ENCODE measurements at places on chromosomes 2 and 18. TPM values are rescaled to one million over a fixed set of nuclear protein-coding genes. Genes with fewer than 3 reads are reported as not detected.

DNA sequence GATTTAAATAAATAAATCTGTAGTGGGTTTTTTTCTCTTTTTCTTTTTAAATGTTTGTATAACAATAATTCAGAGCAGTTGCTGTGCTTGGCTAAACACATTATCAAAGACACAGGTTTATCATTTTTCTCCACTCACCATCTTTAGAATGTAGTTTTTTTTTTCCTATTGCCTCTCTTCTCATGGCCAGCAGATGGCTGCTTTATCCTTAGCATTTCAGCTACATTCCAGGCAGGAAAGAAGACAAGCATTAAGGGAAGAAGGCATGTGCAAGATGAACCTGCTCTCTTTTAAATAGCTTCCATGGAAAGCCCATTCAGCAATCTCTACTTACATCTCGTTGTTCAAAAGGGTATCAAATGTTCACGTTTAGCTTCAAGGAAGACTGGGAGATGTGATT, 42.6 kb downstream of the ARHGAP15 start:
- no peaks in the 10 kb centered on the region for H3K4me1 ChIP-seq
- no peak overlapping the region for H3K27ac ChIP-seq
- no peak overlapping the region for H3K4me3 ChIP-seq
- H3K36me3 ChIP-seq, result no peaks in the 10 kb centered on the region

DNA sequence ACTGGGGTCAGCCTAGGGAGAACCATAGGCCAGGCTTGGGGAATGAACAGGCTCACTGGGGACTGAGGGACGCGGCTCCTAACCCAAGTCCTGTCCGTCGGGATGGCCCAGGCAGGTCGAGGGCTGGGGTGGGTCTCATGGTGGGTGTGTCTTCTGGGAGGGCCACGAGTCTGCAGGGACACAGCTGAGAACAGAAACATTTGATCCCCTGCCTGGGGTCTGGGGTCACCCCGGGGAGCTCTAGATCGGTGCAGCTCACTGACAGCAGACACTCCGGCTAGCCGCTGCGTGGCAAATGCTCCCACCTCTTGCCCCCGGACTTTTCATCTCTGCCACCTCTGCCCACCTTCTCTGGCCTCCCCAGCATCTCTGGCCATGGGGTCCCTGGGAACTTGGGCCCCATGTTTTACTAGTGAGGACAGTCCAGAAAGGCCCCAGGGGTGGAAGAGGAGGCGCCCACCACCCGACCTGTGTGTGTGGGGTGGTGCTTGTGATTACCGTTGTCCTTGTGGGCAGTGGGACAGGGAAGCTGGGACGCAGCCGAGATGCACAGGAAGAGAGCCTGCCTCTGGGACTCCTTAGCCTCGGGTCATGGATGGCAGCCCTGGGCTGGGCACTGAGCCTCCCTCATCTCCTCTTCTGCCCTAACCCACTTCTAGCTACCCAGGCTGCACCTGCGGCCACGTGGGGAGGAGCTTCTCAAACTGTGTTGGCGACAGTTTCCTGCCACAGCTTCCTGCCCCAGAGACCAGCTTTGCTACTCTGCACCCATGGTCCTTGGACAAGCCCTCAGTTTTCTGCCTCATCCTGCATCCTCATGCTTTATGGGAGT, 4.9 kb downstream of the ZAP70 start:
- H3K27ac ChIP-seq, result no peak overlapping the region
- H3K36me3 ChIP-seq, result no peaks in the 10 kb centered on the region
- no peaks in the 10 kb centered on the region for H3K4me1 ChIP-seq

- DNase-seq, result no peak
- H3K27ac ChIP-seq, result peak overlapping the region; percentile 60
- no peaks in the 10 kb centered on the region for H3K27me3 ChIP-seq
- no peaks in the 10 kb centered on the region for H3K36me3 ChIP-seq
- H3K4me1 ChIP-seq, result peaks cover 13% of the 10 kb centered on the region
Measured at GRCh38 chr2:37767959-37768925, 96.8 kb upstream of the CDC42EP3 start.

GRCh38 chr2:239044336-239044735, 196.5 kb downstream of the TWIST2 start:
- DNase-seq, result no peak
- H3K4me3 ChIP-seq, result no peak overlapping the region
- H3K27ac ChIP-seq, result no peak overlapping the region
- no peaks in the 10 kb centered on the region for H3K4me1 ChIP-seq
- H3K36me3 ChIP-seq, result no peaks in the 10 kb centered on the region

- H3K4me3 ChIP-seq, result no peak overlapping the region
- peaks cover 16% of the 10 kb centered on the region for H3K4me1 ChIP-seq
- no peaks in the 10 kb centered on the region for H3K36me3 ChIP-seq
- no peak overlapping the region for H3K27ac ChIP-seq
Measured at GRCh38 chr2:190634381-190634780, 14.5 kb upstream of the NAB1 start.

GRCh38 chr2:178324077-178324476, 126.9 kb downstream of the PRKRA start:
- no peaks in the 10 kb centered on the region for H3K36me3 ChIP-seq
- no peak for DNase-seq
- no peak overlapping the region for H3K27ac ChIP-seq
- H3K27me3 ChIP-seq, result no peaks in the 10 kb centered on the region
- H3K4me1 ChIP-seq, result peaks cover 7% of the 10 kb centered on the region

- no peak overlapping the region for H3K27ac ChIP-seq
- no peak for DNase-seq
- peaks cover 20% of the 10 kb centered on the region for H3K4me1 ChIP-seq
- no peaks in the 10 kb centered on the region for H3K36me3 ChIP-seq
- H3K4me3 ChIP-seq, result no peak overlapping the region
- H3K27me3 ChIP-seq, result no peaks in the 10 kb centered on the region
Measured at GRCh38 chr2:31258351-31258750, 24.4 kb downstream of the EHD3 start.

DNA sequence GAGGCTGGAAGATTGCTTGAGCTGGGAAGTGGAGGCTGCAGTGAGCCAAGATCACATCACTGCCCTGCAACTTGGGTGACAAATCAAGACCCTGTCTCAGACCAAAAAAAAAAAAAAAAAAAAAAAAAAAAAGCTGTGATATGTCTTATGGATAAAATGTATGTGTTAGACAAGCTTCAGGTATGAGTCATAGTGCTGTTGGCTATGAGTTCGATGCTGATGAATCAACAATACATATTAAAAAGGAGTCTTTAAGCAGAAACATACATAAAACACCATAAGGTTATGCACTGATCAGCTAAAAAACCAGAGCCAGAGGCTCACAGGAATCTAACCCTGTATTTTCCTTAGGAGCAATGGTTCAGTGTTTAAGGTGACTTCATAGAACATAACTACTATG, 332.3 kb downstream of the NCKAP5 start:
- H3K4me3 ChIP-seq, result no peak overlapping the region
- H3K4me1 ChIP-seq, result no peaks in the 10 kb centered on the region
- DNase-seq, result no peak

Gene SPDYA
- polyA plus RNA-seq, result 2.1 TPM

Gene CPO
- polyA plus RNA-seq, result not detected

Measured in hepatocyte (in vitro differentiated cells).